CD4-positive, alpha-beta T cell treated with Interleukin-1 beta for 1 hour (primary cell): ENCODE measurements at places on chromosomes 11 and 22.

- DNase-seq: no peak
Observed at GRCh38 chr22:32862083-32862482, 60.6 kb downstream of the TIMP3 start.

GRCh38 chr11:71490044-71490730, 36.9 kb upstream of the KRTAP5-7 start:
- no peak for DNase-seq

- DNase-seq: no peak
Observed at GRCh38 chr11:130937051-130937450, 20.8 kb upstream of the SNX19 start.

- DNase-seq: no peak
Observed at GRCh38 chr11:81497202-81497804, 1236.4 kb downstream of the FAM181B start.

DNA sequence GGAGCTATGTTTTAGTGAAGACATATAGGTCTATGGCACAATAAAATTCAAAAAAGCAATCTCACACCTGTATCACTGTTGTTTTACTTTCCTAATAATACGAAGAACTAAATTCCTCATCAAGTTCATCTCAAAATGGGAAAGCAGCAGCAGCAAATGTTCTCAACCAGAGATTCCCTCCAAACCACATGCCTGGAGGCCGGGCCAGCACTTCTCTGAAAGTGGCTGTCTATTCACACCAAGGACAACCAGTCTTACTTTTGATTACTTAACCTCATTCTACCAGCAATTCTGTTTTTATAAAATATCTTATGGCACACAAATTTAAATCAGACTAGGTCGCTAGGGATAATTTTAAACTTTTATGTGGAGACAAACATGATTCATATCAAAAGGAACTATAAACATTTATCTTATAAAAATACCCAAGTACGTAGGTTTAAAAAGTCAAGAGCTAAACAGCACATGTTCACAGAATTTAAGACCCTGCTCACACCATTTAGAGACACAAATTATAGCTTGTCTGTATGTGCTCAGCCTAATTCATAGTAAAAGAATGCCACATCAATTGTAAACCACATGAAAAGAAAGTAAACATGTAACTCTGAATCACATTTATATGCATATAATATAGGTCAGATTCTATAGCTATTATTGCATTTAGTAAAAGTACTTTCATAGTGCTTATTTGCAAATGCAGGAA, 46.1 kb downstream of the RRAS2 start:
- no peak for DNase-seq

GRCh38 chr11:95304777-95305176, 73.8 kb upstream of the SESN3 start:
- no peak for DNase-seq

- no peak for DNase-seq
Observed at GRCh38 chr11:69878144-69878883, 59.1 kb upstream of the FGF3 start.
